ENCODE measurements at places on chromosomes 4 and X.

DNA sequence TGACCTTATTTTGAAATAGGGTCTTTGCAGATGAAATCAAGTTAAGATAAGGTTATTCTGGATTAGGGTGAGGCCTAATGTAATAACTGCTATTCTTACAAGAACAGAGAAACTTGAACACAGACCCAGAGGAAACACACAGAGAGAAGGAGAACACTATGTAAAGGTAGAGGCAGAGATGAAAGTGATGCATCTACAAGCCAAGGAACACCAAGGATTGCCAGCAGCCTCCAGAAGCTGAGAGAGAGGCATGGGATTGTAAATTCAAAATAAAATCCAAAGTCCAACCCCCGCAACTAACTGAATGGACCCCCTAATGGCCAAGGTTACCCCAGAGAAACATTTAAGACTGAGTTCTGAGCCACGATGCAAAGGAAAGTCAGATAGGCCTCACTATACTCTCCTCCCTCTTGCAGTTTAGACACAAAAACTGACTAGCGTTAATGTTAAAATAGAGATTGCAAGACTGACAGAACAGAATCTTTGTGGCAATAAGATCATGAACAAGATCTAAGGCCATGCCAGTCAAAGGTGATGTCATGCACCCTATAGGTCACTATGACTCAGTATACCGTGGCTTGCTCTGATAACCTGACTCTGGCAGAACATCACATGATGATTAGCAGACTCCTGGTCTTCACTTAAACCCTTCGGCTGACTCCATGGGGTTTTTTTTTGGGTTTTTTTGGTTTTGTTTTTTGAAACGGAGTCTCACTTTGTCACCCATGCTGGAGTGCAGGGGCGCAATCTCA is 42.9 kb downstream of the DDX60L start:
- DNase-seq = no peak

DNA sequence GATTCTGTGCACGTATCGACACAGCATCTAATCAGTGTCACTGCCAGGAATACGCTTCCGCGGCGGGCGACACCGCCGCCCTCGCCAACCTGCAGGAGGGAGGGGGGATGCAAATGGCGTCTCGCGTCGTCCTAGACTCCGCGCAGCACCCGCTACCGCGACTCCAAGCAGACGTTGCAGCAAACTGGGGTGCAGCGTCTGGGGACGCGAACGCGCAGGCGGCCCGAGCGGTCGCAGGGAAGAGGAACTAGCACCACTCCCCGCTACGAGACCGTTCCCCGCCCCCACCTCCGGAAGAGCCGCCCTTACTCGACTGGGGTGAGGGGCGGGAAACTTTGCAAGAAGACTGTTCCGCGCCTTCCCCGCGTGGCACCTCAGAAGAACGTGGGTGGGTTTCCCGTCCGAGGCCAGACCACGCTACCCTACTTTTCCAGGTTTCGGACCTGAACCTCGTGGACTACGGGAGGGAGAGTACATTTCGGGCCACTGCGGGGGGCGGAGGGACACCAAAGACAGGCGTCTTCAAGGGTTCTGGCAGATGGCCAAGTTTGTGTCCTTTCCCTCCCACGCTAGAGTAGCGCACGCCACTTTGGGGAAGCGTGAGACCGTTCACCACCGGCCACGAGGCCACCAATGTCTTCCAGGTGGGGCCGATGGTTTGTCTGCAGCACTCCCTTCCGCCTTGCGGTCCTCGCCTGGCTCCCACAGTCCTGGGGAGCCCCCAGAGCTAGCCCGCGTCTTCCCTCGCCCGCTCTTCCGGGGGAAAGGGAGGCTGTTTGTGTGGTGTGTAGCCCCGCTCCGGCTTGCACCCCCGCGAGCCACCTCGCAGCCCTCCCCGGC is 78.0 kb upstream of the BCOR start:
- DNase-seq = no peak

GRCh38 chr4:184643731-184644130 is 5.5 kb downstream of the CASP3 start:
- no peak for DNase-seq

GRCh38 chr4:153261914-153262313 is 57.7 kb downstream of the TRIM2 start:
- no peak for DNase-seq

GRCh38 chr4:188887905-188888304 is 748.7 kb downstream of the TRIML1 start:
- no peak for DNase-seq

DNA sequence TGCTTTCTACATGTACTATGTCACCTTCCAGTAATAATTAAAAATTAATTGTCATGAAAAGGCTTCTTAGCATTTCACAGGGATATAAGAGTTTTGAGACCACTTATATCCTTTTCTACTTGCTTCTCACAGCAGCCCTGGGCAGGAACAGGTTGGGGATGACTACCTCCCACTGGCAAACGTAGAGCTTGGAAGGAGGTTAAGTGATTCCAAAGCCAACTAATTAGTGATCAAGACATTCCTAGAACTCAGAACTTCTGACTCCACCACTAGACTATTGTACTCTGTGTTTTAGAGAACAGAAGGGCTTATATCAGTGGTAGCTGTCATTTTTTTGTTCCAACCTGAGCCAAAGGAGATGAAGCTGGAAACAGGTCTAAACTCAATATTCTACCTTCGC is 364.5 kb upstream of the BOD1L1 start:
- DNase-seq = no peak

DNA sequence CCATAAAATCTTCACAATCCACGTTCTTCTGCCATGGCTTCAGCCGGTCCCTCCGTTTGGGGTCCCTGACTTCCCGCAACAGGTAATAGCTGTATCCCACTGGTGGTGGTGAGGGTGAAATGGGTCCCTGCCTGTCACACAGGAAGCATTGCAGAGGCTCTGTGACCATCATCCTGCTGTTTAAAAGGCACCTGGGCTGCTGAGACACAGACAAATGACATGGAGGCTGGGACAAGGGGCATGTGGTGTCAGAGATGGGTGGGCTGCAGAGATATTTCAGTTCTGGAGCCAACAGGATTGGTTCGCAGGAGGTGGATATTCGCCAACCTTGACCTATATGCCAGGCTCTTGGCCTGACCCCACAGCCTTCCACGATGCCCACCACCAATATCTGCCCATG is 82.1 kb downstream of the JAKMIP1 start:
- no peak for DNase-seq

DNA sequence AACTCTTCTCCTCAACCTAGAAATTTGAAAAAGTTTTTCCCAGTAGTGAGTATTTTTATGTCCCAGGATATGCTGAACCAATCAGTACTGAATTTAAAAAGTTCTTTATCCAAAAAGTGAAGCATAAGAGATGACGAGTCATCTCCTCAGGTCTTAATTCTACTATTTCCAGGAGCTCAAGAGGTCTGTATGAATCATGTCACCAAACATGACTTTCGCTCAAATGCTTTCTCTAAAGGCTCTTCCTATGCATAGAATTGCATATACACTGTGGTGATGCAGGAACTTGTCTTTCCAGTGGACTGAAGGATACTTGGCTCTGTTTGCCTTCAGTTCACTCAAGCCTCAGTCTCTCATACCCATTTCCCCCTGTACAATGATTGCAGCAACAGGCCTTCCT is 36.1 kb downstream of the ZNF41 start:
- DNase-seq = no peak

DNA sequence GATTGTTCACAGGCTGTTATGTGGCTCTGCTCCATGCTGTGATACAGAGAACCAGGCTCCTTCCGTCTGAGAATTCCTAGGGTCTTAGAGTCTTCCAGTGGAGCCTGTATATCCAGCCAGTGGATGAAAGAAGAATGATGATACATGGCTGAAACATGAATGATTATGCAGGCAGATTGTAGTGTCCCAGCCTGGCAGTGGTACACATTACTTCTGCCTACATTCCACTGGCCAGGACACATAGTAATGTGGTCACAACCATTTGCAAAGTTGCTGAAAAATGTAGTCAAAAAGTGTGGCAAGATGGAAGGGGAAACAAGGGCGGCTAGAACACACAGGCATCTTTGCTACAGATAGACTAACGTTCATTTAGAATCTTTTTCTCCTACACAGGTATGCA is 4.5 kb upstream of the GBA3 start:
- no peak for DNase-seq

DNA sequence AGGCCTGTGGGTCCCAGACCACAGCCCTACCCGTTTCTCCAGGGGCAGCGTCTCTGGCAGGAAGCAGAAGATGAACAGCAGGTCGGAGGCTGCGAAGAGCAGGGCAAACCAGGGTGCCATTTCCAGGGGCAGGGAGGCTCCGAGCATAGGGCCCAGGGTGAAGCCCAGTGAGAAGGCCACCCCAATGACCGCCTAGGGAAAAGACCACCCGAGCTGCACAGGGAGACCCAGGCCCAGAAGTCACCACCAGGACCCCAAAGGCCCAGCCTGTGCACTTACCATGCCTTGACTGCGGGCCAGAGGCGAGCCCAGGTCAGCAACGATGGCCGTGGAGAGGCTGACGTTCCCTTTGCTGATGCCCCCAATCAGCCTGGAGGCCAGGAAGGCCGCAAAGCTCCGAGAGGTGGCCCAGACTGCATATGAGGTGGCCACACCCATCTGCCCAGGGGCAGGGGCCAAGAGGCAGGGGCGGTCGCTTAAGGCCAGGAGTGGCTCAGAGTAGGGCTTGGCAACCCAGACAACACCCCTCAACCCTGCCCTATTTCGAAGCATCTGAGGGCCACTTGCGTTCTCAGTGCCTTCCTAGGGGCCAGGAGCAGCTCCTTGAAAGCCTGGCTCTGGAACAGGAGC is 30.8 kb downstream of the NOP14 start:
- DNase-seq = no peak

Data from AG04450 (cell line).